ENCODE measurements at places on chromosomes 13 and 19. TPM values are rescaled to one million over a fixed set of nuclear protein-coding genes. Genes with fewer than 3 reads are reported as not detected.

The DAND5 gene
- total RNA-seq, result 0.16 TPM

The ATP8A2 gene
- total RNA-seq, result 35.8 TPM

GRCh38 chr19:1520203-1520780, 3.6 kb upstream of the PLK5 start:
- peaks cover 4% of the 10 kb centered on the region for H3K4me1 ChIP-seq
- no peak for DNase-seq
- peaks cover 69% of the 10 kb centered on the region for H3K27me3 ChIP-seq
- no peak overlapping the region for H3K27ac ChIP-seq
- no peaks in the 10 kb centered on the region for H3K36me3 ChIP-seq

DNA sequence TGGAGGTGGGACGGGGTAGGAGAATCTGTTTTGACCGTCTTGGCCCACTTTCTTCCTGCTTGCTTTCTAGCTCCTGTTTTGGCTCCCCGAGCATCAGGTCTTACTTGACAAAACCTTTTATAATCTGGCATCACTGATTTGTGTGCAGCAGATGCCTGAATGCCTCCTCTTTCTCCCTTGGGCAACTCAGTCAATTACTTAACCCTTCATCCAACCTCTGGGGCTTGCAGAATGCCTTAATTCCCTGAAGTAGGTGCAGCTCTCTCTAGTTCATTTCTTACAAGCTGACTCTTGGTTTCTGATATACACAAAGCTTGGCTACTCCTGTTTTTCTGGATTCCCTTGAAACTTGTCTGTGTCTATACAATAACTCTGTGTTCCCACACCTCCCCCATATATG, 5.7 kb upstream of the NUP58 start:
- H3K36me3 ChIP-seq, result no peaks in the 10 kb centered on the region
- no peaks in the 10 kb centered on the region for H3K4me1 ChIP-seq
- H3K4me3 ChIP-seq, result no peak overlapping the region
- no peak for DNase-seq

DNA sequence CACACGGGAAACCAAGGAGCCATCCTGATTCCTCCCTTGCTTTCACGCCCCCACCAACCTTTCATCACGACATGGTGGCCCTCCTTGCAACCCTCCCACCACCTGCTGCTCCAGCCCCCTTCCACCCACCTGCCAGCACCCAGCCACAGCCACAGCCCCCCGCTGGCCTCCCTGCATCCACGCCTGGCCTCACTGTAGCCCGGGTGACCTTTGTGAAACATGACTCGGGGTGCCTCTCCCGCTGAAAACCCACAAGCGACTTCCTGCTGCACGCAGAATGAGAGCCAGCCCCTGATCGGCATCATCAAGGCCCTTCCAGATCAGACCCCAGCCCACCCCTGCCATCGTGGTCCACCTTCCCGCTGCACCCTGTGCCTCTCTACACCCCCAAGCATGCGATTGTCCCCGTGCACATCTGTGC, 14.9 kb downstream of the POP4 start:
- no peaks in the 10 kb centered on the region for H3K4me1 ChIP-seq
- no peak for DNase-seq

DNA sequence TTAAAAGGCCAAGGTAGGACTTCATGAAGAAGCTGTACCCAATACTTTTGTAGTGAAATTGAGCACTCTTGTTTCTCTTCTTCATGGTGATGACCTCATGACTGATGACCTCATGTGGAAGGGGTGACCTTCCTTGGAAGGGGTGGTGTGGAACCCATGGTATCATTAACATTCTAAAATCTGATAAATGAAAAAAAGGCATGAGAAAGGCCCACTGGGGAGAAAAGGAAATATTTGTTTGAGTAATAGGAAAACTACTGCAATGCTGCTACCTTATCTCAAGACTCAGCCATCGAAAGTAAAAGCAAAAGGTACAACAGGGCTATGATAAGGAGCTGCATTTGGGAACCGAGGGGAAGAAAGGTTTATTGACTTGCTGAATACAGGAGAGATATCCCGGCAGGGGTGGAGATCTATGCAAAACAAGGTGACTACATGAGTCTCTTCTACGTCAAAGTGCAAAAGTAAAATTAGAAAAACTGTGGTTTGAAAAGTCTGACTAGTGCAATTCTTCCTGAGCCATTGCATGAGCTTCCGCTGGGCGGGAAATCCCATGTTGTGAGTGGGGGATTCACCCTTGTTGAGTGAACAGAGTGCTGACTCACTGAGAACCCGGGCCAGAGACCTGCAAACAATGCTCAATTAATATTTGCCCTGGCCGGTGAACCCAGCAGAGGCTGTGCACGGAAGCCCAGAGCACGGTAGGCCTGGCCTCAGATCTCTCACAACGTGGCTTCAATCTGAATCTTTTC, 138.9 kb upstream of the RFC3 start:
- no peaks in the 10 kb centered on the region for H3K36me3 ChIP-seq
- H3K4me1 ChIP-seq, result peaks cover 19% of the 10 kb centered on the region
- DNase-seq, result no peak
- no peak overlapping the region for H3K4me3 ChIP-seq
- no peaks in the 10 kb centered on the region for H3K27me3 ChIP-seq
- no peak overlapping the region for H3K27ac ChIP-seq

Measured in mesothelial cell of epicardium (in vitro differentiated cells).